ENCODE measurements at places on chromosomes 3 and 15.

DNA sequence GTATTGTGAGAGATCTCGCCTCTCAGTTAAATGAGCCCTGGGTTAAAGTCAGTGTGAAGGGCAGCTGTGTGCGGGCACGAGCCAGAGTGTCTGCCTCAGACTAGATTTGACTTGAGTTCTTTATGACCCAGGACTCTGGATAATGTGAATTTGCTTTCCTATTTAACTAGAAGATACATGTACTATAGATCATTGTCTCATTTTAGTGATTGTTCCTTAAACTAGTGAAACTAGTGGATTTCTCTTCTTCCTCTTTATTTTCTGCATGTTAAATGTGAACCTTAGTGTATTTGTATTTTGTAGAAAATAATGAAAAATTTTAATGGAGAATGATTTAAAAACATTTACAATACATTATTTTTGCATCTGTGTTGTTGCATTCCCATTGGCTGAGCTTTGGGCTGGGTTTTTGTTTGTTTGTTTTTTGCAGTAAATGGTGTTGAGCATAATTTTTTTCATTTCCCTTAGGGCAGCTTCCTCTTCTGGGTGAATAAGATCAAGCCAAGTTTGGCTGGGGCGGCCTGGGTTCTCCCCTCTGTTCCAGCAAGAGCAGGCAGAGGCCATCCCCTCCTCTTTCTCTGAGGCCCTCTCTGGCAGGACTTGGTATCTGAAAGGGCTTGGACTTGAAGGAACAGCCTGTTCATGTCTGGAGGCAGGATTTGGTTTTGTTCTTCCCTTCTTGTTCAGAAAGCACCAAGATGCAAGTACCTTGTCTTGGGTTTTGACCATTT is 15.0 kb downstream of the GCSAM start:
- DNase-seq, result no peak

- DNase-seq, result no peak
These were observed 393 bp downstream of the ERICH6 start for GRCh38 chr3:150703299-150703755.

- peak; percentile 36 for DNase-seq
These were observed 119.9 kb downstream of the DGKG start for GRCh38 chr3:186241910-186242821.

- peak; percentile 91 for DNase-seq
These were observed 118.6 kb downstream of the SMAD6 start for GRCh38 chr15:66820481-66821176.

- peak; percentile 92 for DNase-seq
These were observed 66.7 kb upstream of the TNIK start for GRCh38 chr3:171526869-171527268.

GRCh38 chr3:42102571-42102970 is 11.4 kb downstream of the TRAK1 start:
- DNase-seq, result no peak

DNA sequence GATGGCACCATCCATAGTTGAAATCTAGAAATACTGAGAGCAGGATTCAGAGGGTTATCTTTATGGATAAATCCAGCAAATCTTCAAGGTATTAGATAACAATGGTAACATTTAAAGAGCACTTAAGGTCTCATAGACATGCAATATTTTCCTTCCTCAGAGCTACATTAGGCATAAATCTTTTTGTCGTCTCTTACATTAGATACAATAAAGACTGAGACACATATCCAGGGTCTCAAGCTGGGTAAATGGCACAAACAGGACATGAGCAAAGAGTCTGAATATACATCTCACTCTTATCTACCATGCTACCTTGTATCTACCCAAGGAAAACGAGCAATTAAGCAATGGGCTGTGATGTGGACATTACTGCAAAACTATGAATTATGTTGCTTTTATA is 927.3 kb upstream of the EPHA6 start:
- no peak for DNase-seq

DNA sequence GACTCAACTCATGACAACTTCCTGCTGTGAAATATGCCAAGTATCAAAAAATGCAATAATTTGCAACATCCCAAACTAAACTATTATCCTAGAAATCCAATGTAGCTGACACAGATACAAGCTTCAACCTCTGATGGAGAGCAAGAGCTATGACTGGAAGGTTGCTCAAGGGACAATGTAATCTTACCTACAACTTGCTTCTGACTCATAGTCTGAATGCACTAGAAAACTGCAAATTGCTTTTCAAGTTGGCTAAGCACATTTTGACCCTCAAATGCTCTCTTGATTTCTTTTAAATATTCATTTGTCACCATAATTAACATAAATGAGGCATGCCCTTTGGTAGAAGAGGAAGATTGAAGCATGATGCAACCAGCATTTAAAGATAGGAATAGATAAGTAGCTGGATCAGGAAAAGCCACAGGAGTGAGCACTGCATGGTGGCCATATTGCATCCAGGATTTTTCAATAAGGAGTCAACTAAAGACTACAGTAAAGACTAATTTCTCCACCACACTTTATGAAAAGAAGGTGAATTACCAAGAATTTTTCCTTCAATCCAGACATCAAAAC is 630.8 kb upstream of the GBE1 start:
- no peak for DNase-seq

GRCh38 chr15:69094124-69094921 is 66.1 kb upstream of the GLCE start:
- no peak for DNase-seq

All from AG10803 (cell line).